H9 (cell line): ENCODE measurements at places on chromosomes 12 and 14. TPM values are rescaled to one million over a fixed set of nuclear protein-coding genes. Genes with fewer than 3 reads are reported as not detected.
A peak's percentile ranks its signal among the peaks of the same experiment; 100 is the strongest.

DNA sequence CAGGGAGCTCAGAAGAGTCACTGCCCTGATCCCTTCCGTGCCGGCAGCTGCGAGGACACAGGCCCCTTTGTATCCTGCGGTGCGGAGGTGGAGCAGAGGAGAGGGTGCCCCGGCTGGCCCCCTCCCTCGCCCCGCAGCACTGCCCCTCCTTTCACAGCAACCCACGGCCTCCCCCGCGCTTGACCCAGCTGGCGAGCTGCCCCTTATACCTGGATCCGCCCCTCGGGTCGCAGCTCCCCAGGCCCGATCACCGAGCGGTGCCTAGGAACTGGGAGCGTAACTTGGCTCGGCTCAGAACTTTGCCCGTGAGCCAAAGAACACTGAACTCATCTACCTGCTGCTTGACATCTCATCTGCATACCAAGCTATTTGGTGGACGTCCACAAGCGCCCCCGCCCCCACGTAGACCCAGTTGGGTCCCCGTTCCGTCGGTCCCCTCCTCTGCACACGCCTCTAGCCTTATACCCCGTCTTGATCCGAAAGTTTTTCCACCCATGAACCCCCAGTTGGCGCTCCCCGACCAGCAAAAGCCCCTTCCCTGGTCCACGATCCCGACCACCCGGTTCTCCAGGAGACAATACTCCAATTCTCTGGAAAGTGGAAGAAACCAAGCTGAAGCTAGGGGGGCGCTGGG lies 697 bp upstream of the DNAJC14 start:
- DNase-seq: peak; percentile 70
- H3K27ac ChIP-seq: peak overlapping the region; percentile 14
- H3K36me3 ChIP-seq: peaks cover 18% of the 10 kb centered on the region
- no peaks in the 10 kb centered on the region for H3K4me1 ChIP-seq
- no peaks in the 10 kb centered on the region for H3K27me3 ChIP-seq
- H3K4me3 ChIP-seq: peak overlapping the region; percentile 100

DNA sequence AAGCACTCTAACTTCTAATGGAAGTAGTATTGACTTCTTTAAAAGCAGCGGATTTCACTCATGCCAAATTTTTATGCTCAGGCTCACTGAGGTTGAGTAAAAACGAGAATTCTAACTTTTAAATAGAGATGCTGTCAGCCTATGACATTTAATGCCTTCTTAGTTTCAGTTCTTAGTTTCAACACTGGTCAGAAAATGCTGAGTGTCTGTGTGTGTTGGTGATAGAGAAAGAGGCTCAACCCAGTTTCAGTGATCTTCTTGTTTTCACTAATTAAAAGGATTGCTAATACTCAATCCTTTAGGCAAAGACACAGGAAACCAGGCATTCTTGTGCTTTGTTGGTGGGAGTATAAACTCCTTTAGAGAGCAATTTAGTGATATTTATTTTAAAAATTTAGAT lies 31.0 kb downstream of the PEBP1 start:
- H3K36me3 ChIP-seq: no peaks in the 10 kb centered on the region
- no peaks in the 10 kb centered on the region for H3K27me3 ChIP-seq
- H3K4me1 ChIP-seq: no peaks in the 10 kb centered on the region
- no peak for DNase-seq

DNA sequence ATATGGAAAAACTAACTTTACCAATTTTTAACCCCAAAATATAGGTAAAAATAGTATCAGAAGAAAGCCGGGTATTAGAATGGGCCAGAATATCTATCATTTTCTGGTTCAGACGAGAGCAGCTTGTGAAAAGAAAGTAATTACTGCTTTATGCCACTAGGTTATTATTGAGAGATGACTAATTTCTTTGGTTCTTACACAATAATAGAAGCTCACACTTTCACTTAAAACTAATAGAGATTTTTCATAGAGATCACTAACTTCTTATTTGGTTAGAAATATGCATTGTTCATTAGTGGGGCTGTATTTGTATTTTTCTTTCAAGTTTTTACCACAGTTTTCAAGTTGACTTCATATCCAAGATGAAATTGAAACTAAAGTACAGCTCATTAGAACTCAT lies 1241.2 kb upstream of the FLRT2 start:
- H3K36me3 ChIP-seq: peaks cover 10% of the 10 kb centered on the region
- no peaks in the 10 kb centered on the region for H3K27me3 ChIP-seq
- no peak overlapping the region for H3K27ac ChIP-seq
- no peaks in the 10 kb centered on the region for H3K4me1 ChIP-seq
- no peak for DNase-seq
- H3K4me3 ChIP-seq: no peak overlapping the region

DNA sequence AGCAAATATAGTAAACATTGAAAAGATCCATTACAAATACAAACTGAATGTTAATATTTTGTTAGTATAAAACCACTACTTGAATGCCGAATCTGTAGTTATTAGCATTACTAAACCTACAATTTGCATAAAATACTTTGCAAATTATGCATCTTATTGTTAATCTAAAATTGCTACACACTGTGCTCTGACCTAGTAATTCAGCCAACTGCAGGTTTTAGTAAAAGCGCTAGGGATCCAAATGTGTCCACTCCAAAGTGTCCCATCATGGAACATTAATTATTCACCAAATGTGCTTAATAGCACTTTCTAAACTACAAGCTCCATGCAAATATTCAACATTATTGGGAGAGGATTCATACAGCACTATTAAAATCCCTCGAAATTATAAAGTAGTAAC lies 14.3 kb downstream of the HECTD4 start:
- DNase-seq: no peak
- no peak overlapping the region for H3K4me3 ChIP-seq
- H3K36me3 ChIP-seq: no peaks in the 10 kb centered on the region
- H3K27me3 ChIP-seq: no peaks in the 10 kb centered on the region

GRCh38 chr12:113048716-113049127 lies 7.8 kb upstream of the DTX1 start:
- H3K4me3 ChIP-seq: no peak overlapping the region
- no peaks in the 10 kb centered on the region; the same call in 1 of the 2 replicates for H3K27me3 ChIP-seq
- H3K36me3 ChIP-seq: no peaks in the 10 kb centered on the region
- H3K4me1 ChIP-seq: no peaks in the 10 kb centered on the region
- DNase-seq: peak; percentile 62

DNA sequence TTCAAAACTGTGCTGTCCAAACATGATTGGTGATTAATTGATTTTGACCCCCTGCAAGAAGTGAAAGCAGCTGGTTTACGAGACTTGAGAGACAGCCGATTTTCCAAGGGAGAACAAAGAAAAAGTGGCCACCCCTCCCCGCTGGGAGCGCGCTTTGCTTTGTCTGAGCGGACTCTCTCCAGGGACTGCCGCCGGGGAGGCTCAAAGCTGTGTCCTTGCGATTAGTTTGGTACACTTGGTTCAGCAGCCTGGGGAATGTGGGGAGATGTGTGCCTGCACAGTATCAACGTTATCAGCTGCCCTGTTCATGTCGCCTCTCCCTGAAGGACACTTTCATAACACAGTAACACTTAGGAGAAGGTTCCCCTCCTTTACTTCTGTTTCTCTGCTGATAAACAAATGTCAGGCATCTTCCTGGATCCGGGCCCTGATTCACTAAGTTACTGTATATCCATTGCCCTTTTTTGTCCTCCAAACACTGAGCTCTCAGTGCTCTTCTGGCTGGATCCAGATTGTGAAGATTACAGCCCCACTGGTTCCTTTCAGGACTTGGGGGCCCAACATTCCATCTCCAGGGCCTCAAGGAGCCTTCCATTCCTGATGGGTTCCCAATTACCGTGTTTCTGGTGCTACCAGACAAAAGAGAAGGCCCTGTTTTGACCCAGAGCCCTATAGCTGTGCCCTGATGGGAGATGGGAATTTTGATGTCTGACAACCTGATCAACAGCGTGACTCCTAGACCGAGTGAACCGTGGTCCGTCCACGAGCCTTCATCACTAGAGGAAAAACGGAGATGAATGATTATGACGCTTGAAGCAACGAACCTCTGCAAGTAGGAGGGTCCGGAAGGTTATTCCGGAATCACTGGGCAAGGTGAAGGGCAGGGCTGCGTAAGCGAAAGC lies 31.7 kb upstream of the TUBA1C start:
- H3K4me1 ChIP-seq: peaks cover 5% of the 10 kb centered on the region; the same call in 1 of the 2 replicates
- H3K36me3 ChIP-seq: no peaks in the 10 kb centered on the region
- H3K27me3 ChIP-seq: no peaks in the 10 kb centered on the region
- peak; percentile 71 for DNase-seq
- no peak overlapping the region for H3K27ac ChIP-seq

- no peaks in the 10 kb centered on the region for H3K36me3 ChIP-seq
- no peak overlapping the region for H3K4me3 ChIP-seq
- DNase-seq: no peak
- H3K27ac ChIP-seq: no peak overlapping the region
- no peaks in the 10 kb centered on the region; the same call in 1 of the 2 replicates for H3K4me1 ChIP-seq
Observed at GRCh38 chr14:69648480-69649451, 37.4 kb downstream of the SUSD6 start.

DNA sequence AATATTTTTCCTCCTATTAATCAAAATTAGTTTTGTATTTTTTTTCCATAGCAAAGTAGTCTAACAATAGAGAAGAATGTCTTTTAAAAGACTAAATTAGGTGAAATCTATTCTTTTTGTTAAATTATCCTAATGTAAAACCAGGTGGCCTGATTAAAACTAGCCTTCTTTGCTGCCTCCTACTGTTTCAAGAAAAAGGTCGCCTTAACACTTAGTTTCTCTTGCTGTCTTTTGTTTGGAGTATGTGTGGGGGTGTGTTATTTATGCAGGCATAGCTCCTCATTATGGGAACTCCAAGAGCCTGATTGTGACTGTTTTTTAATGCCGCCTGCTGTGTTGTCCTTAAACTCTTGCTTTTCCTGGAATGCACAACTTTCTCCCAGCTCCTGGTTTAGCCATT lies 855.3 kb downstream of the DIO2 start:
- H3K27me3 ChIP-seq: no peaks in the 10 kb centered on the region
- no peaks in the 10 kb centered on the region for H3K36me3 ChIP-seq
- H3K4me1 ChIP-seq: no peaks in the 10 kb centered on the region; the same call in 1 of the 2 replicates
- DNase-seq: no peak
- H3K27ac ChIP-seq: no peak overlapping the region

DNA sequence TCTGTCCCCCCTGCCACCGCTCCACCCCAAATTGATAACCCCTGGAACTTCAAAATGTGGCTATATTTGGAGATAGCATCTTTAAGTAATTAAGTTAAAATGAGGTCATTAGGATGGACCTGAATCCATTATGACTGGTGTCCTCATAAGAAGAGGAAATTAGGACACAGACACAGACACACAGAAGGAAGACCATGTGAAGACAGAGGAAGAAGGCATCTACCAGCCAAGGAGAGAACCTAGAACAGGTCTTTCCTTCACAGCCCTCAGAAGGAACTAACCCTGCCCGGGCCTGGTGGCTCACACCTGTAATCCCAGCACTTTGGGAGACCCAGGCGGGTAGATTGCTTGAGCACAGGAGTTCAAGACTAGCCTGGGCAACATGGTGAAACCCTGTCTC lies 3.6 kb upstream of the HRK start:
- peaks cover 25% of the 10 kb centered on the region for H3K27me3 ChIP-seq
- H3K4me1 ChIP-seq: no peaks in the 10 kb centered on the region
- no peak overlapping the region for H3K4me3 ChIP-seq
- H3K27ac ChIP-seq: no peak overlapping the region
- no peaks in the 10 kb centered on the region for H3K36me3 ChIP-seq

- no peak overlapping the region for H3K27ac ChIP-seq
- peak; percentile 41 for DNase-seq
- H3K27me3 ChIP-seq: no peaks in the 10 kb centered on the region
- H3K4me1 ChIP-seq: no peaks in the 10 kb centered on the region
Observed at GRCh38 chr14:43410631-43411030, 1096.5 kb downstream of the FSCB start.

DNA sequence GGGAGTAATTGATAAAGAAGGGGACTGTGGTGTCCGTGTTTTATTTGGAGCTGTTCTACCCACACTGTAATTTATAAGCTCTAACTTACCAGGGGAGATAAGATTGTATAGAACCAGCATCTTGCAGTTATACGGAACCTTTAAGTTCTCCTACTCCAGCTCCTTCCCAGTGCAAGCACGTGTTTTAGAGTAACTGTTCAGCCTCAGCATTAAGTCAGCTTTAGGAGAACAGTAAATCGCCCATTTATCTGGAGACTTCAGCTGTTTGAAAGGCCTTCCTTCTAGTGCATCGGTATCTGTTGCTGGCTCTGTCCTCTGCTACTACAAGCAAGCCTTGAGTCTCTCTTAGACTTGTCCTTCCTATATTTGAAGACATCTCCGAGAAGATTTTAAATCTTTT lies 95.6 kb downstream of the ETV6 start:
- H3K4me1 ChIP-seq: peaks cover 10% of the 10 kb centered on the region
- no peak overlapping the region for H3K27ac ChIP-seq
- no peaks in the 10 kb centered on the region for H3K27me3 ChIP-seq
- DNase-seq: no peak
- H3K36me3 ChIP-seq: no peaks in the 10 kb centered on the region

DNA sequence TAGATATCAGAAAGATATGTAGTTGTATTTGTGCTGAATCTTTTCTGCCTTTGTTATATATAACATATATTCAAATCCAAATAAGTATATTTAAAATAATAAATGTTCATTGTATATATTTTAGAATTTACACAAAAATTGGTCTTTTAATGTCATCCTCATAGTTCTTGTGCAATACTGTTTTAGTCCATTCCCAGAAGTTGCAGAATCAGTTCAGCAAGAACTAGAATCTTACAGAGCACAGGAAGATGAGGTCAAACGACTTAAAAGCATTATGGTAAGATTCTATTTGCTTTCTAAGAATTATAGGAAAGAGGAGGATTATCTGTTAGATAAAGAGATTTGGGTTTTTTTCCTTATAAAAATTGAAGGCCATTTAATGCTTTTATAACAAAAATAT lies 51.0 kb downstream of the SCFD1 start:
- no peaks in the 10 kb centered on the region for H3K27me3 ChIP-seq
- peaks cover 26% of the 10 kb centered on the region for H3K36me3 ChIP-seq
- H3K4me1 ChIP-seq: no peaks in the 10 kb centered on the region
- H3K27ac ChIP-seq: no peak overlapping the region
- no peak overlapping the region for H3K4me3 ChIP-seq

B3GNT4 gene
- 0.92 and 1.0 TPM in 2 replicates for total RNA-seq

ANKRD33 gene
- total RNA-seq: 0.61 and 0.81 TPM in 2 replicates

GLTP gene
- 15.5 and 15.7 TPM in 2 replicates for total RNA-seq

AQP6 gene
- total RNA-seq: 0.09 and 0.11 TPM in 2 replicates

TMEM229B gene
- 0.22 and 0.24 TPM in 2 replicates for total RNA-seq

WDR89 gene
- total RNA-seq: 24.0 and 26.4 TPM in 2 replicates

CREBL2 gene
- total RNA-seq: 18.1 and 18.3 TPM in 2 replicates
